Endodermal cell (in vitro differentiated cells): ENCODE measurements at places on chromosomes 7 and 10.

DNA sequence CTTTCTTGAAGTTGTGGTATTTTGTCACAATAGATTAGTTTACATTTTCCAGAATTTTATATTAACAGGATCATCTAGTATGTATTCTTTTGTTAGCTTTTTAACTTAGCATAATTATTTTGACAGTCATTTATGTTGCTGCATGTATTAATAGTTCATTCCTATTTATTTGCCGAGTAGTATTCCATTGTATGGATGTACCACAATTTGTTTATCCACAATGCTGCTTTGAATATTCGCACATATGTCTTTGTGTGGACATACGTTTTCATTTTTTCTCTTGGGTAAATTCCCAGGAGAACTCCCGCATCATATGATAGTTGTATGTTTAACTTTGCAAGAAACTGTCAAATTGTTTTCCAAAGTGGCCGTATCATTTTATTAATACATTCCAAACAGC, 115.7 kb downstream of the CPEB3 start:
- no peak for DNase-seq

DNA sequence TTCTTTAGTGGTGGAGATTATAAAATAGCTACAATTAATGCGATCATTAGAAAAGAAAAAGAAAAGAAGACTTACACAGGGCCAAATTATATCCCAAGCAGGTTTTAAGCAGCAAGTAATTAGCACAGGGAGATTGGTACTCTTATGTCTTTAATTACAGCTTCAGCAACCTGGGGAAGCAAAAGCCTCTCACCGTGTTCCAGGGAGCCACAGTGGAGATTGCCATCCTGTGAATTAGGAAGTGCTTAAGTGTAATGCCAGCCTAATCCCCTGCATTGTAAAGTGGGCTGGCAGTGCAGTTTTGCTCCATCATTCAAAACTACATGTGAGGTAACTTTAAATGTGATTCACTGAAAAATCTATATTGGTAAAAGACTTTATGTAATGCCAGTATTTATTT, 533.5 kb upstream of the COBL start:
- no peak for DNase-seq

- no peak for DNase-seq
Measured at GRCh38 chr7:69682518-69682917, 84.2 kb downstream of the AUTS2 start.

DNA sequence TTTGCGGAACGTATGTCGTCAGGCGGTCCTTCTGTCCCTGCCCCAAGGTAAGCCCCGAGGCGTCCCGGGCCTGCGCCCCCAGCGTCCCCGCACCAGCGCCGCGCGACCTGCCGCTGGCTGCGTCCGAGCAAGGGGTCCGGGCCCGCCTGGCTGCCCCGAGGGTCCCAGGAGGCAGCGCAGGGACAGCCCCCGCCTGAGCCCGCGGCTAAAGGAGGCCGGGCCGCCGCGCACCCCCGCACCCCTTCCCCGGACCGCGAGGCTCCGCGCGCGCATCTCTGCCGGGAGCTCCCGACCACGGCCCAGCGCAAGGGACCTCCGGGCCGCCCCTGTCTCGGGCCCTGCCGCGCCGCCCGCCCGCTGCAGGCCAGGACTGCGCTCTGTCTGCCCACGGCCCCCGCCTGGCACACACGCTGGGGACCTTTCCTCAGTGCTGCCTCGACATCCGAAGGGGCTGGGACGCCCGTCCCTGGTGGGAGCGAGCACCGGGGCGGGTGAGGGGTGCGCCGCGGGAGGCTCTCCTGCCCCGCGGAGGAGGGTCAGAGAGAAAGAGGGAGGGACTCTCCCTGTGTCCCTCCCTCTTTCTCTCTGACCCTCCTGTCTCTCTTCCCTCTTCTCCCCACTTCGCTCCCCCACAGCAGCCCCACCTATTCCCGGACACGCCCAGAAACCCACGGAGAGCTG, 25.0 kb downstream of the SHH start:
- peak; percentile 80 for DNase-seq

DNA sequence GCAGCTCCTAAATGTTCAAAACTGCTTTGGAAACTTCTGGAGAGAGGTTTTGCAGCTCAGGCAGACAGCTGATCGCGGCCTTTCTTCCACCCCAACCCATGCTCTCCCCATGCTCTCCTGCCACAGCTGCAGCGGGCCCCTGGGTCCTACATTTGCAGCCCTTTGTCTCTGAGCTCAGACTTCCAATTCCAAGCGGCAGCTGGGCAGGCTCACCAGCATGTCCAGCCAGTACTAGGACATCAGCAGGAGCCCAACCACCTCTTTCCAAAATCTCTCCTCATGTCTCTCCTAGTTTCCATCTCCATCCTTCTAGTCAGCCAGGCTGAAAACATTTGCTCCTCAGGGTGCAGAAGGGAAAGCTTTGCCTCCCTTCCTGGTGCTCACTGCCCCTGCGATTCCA, 6.0 kb downstream of the LEP start:
- no peak for DNase-seq

DNA sequence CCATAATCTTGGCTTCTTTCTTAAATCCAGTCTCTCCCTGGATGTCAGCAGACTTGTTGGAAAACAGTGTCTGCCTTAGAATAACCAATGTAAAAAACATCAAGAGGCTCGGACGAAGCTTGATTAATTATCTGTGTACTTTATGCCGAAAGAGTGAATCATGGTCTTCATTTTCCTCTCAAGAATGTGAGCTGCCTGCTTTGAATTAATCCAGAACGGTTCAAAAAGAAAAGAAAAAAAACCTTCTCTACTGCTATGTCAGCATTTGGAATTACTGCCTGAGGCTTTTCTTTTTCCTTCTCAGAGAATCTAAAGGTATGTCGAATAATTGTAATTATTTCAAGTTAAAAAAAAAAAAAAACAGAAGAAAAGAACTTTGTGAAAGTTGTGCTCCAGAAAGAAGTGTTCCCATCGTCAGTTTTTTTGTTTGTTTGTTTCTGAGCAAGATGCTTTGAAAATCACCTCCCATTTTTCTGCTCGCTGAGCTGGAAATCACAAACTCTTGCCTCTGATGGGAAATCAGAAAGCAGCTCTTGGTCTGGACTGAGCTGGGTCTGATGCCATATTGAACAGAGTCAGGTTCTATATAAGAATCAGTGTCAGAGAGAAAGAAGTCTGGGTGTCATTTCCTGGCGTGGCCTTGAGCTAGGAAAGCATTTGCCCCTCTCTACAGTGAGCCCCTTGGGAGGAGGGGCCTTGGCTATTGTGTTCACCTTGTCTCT, 20.2 kb downstream of the PLPP4 start:
- no peak for DNase-seq

DNA sequence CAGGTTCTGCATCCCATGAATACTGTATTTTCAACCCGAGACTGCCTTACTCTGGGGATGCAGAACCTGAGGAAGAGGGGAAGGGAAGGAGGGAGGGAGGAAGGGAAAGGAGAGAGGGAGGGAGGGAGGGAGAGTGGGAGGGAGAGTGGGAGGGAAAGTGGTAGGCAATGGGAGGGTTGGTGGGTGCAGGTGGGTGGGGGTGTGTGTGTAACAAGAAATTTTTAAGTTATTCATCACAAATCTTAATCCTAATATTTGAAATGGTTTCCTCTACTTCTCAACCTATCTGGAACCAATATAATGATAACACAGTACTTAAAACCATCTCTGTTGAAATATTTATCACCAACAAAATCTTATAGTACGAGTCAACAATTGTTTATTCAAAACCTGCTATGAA, 68.0 kb downstream of the PDSS1 start:
- DNase-seq: no peak
